ENCODE measurements at places on chromosomes 6 and 20. TPM values are rescaled to one million over a fixed set of nuclear protein-coding genes. Genes with fewer than 3 reads are reported as not detected.

CST7 gene
- total RNA-seq: not detected

C20orf202 gene
- total RNA-seq: not detected

ATP6V1G2 gene
- total RNA-seq: 0.36 TPM

TRIM31 gene
- not detected for total RNA-seq

RBPJL gene
- not detected for total RNA-seq

LHFPL5 gene
- not detected for total RNA-seq

RSPO3 gene
- total RNA-seq: 0.90 TPM

DCDC2 gene
- not detected for total RNA-seq

SPEF1 gene
- 0.09 TPM for total RNA-seq

TFAP2B gene
- total RNA-seq: not detected

TMEM74B gene
- 1.6 TPM for total RNA-seq

DSP gene
- total RNA-seq: under 0.01 TPM

MPIG6B gene
- total RNA-seq: not detected

TPBG gene
- 4.9 TPM for total RNA-seq

AKIRIN2 gene
- total RNA-seq: 15.4 TPM

SNAI1 gene
- total RNA-seq: 2.9 TPM

MAFB gene
- 0.63 TPM for total RNA-seq

HAO1 gene
- total RNA-seq: not detected

MAP3K4 gene
- total RNA-seq: 22.6 TPM

DOK5 gene
- 0.36 TPM for total RNA-seq

LGSN gene
- total RNA-seq: not detected

EDN3 gene
- total RNA-seq: not detected

ARFRP1 gene
- total RNA-seq: 54.9 TPM

C6orf58 gene
- total RNA-seq: not detected

PPP1R16B gene
- total RNA-seq: 135 TPM

IRAK1BP1 gene
- total RNA-seq: 2.6 TPM

CTSZ gene
- 337 TPM for total RNA-seq

POM121L2 gene
- total RNA-seq: not detected
